ENCODE measurements at places on chromosomes 1 and 21.

DNA sequence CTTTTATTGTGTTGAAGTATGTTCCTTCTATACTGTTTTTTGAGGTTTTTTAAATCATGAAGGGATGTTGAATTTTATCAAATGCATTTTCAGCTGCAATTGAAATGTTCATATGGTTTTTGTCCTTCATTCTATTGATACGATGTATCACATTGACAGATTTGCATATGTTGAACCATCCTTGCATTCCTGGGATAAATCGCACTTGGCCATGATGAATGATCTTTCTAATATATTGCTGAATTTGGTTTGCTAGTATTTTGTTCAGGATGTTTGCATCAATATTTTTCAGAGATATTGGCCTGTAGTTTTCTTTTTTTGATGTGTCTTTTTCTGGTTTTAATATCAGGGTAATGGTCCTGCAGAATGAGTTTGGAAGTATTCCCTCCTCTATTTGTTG, 214.0 kb downstream of the LMO4 start:
- peak; percentile 2 for DNase-seq

DNA sequence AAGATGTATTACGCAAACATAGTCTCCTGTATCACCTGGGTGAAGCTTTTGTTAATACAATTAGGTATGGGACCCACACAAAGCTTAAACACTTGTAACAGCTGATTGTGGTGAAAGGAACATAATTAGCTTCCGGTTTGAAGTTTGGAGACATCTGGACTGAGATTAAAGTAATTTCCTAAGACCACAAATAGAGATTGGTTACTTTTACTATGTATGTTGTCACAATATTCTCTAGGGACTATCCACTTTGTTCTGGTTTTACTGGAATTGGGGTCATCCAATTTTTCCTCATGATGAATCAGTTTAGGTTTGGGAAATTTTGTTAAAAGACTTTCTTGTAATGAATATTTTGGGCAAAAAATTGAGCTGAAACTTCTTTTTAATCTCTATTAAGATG, 71.8 kb upstream of the SAMSN1 start:
- DNase-seq, result no peak

DNA sequence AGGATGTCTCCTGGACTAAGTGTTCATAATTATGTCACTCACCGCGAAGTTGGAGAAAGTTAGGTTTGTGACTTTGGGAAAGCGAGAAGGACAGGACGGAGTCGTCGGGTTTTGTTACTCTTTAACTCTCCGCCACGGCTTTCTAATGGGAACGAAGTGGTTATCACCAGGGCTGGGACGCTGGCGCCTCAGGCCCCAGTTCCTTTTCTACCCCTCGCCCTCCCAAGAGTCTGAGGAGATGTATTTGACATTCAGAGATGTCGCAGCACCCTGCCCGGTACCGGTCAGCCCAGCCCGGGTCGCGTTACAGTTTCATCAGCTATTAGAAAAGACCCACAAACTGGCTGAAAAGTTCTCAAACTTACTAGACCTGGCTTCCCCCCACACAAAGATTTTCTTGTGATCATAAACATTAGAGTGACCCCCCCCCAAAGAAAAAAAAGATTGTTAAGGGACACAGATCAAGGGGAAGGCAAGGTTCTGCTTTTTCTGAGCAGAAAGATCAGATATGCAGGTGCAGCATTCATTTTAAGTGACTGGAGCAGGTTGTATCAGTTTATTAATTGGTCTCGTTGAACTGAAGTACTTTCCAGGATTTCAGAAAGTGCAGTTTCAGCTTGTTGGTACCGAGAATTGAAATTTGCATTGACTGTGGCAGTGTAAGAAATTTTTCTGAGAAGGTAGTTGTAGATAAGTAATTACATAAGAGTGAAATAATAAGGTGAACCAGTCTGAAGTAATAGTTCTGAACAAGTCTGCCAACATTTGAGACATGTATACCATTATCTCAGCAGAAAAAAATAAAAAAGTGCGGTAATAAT, 859 bp upstream of the ZBTB18 start:
- DNase-seq, result no peak

DNA sequence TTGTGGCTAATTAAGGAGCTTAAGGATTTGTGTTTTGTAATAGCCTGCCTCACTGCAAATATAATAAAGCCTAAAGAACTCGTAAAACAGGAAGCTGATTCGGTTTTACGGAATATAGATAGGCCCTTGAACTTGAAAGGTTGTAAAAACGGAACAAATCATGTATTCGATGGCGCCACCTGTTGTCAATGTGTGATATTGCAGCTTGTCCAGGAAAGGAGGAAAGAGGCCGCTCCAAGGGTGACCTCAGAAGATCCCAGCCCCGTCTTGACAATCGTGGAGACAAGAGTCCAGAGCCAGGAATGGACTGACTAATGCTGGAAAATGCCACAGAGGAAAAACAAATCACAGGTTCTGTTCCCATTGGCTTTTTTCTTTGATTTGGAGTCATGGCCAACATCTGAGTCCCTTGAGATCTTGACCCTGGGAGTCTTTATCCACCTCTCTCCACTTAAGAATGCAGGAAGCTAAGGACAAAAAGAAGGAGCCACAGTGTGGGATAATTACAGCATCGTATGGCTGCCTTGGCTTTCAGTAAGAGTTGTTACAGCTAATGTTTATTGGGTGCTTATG, 7.0 kb upstream of the IGSF21 start:
- DNase-seq, result peak; percentile 63

GRCh38 chr1:181033799-181034451, at the start of gene MR1:
TSS of gene MR1 (plus strand) at chr1:181033983. CDS start at chr1:181034008, 25 bp downstream.
- DNase-seq, result peak; percentile 71
